ENCODE measurements at places on chromosomes 12 and 14.

DNA sequence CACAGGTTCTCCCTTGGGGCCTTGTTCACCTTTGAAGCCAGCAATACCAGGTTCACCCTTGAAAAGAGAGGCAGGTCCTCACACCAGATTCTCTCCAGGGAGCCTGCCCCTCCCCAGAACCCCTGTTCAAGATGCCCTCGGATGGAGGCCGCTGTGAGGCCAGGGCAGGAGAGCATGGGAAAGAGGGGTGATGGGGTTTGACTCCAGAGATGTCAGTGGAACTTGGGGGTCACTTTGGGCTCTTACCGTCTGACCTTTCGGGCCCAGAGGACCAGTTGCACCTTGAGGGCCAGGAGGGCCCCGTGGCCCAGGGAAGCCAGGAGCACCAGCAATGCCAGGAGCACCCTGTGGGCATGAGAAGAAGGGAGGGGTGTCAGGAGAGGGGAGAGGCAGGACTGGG lies 17.4 kb downstream of the COL2A1 start:
- DNase-seq = no peak

GRCh38 chr12:47903151-47903611 lies 1.6 kb downstream of the VDR start:
- DNase-seq = no peak

GRCh38 chr12:88052686-88053085 lies 23.5 kb upstream of the C12orf50 start:
- DNase-seq = peak; percentile 2

DNA sequence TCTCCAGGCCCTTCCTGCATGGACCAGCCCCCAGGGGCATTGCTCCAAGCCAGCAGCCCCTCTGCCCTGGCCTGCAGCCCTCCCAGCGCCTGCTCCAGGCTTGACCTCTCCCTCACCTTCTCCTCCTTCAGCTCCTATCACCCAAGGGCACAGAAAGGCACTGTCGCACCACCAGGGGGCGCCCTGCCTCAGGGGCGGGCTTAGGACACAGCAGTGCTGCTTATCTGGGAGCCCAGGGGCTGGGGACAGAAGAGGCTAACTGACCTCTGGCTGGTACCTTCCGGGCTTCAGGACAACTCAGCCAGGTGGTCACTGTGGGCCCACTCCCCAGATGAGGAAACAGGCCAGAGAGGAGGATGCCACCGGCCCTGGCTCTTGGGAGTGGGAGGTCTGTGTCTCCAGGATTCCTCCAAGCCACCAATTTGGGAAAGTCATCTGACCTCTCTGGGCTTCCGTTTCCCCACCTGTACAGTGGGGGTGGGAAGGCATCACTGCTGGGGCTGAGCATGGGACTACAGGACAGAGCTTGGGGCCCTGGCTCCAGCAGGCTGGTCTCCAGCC lies 25.3 kb upstream of the GPR132 start:
- DNase-seq = peak; percentile 61

DNA sequence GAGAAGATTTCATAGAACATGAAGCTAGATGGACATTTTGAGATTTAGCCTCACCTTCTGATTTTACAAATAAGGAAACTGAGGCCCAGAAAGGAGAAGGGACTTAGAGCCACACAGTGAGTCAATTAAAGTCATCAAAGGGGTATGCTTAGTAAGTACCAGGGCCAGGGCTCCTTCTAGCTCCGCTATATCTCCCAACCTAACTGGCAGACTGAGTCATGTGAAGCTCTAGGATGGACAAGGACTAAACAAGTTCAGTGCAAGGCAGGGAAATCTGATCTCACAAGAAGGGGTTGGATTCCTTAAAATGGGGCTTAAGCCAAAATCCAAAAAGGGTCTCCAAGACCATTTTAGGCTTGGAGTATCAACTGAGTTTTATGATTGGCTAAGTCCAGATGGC lies 215.8 kb downstream of the PHLDA1 start:
- no peak for DNase-seq

DNA sequence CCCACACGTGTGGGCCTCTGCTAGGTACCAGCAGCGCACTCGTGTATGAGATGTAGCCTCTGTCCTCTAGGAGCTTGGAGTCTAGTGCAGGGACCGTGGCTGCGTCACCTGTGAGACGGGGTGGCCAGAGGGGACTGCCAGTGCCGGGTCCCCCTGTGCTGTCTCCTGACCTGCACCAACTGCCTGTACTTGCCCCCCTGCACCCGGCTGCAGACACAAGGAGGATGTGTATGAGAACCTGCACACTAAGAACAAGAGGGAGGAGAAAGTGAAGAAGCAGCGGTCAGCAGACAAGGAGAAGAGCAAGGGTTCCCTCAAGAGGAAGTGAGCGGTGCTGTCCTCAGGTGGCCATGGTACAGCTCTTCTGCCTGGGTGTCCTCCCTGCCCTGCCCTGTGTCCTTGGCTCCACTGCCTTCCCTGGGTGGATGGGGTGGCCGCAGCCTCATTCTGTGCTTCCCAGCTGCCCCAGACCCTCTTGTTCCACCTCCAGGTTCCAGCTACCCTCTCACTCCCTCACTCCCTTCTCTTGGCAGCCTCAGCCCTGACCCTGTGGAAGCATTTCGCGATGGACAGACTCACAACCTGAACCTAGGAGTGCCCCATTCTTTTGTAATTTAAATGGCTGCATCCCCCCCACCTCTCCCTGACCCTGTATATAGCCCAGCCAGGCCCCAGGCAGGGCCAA lies 9.6 kb downstream of the PTPN6 start:
- no peak for DNase-seq

- no peak for DNase-seq
Observed at GRCh38 chr14:99062216-99062615, 209.8 kb downstream of the BCL11B start.

DNA sequence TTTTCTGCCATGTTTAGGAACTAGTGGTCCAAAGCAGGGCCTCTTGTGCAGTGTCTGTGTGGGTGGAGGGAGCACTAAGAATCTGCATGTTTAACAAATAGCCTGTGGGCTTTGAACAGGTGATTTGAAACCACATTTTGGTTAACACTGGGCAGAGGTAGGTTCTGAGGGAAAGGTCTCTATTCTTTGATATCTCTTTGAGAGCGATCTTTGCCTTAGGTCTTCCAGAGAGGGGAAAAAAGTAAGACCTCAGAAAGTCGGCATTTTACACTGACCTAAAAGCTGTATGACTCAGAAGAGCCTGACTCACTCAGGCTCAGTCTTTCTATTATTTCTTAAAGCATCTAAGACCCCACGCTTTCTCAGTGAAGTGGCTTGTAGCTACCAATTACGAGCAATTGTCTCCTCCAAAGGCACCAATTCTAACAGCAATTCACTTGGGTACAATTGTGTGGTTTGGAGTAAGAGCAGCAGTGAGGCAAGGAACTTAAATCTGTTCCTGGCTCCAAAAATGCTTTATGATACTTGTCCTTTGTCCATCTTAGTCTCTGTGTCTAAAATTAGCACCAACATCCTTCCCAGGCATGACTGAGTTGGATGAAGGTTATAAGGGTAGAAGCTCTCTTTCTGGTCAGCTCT lies 8.8 kb downstream of the EIF2B2 start:
- DNase-seq = no peak

GRCh38 chr12:102371165-102371564 lies 109.2 kb downstream of the IGF1 start:
- no peak for DNase-seq

DNA sequence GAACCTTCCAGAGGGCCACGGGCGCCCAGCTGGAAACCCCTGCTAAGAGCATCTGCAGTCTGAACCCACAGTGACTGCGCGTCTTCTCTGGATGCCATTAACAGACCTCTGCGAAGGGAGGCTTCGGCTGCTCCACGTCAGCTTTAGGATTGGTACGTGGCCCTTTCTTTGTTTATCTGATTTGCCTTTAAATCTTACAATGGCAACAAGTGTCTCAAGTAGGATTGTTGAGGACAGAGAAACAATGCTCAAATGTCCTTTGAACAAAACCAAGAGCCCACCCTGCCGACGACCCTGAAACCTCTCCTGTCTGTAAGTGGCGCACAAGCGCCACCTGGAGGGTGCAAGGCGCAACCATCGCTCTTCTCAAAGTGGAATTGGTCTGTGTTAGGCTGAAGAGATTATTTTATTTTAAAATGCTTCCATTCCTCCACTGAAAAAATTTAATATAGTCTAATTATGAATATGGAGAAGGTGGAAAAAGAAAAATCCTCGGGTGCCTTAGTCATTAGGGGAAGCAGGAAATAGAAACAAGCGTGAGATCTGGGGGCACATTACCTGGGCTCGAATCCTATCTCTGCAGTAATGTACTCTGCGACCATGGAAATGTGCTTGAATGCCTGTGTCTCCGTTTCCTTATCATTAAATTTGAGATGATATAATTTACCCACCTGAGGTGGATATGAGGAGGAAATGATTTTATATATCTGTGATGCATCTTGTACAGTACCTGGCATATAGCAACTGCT lies 82.6 kb upstream of the PTPRB start:
- no peak for DNase-seq

DNA sequence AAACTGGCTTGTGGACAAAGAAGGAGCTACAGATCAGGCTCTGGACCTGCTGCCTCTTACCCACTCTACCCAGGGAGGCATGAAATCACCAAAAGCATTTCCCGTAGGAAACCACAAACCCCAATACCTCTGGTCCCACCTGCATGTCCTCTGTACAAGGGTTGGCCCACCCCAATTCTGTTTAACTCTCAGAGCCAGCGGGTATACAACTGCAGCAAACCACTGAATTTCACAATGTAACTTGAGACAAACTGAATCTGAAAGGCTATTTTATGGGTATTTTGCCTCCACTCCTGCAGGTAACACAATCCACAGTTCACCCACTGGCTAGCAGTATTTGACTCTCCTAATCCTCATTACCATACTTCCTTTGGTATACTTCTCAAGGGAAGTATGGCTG lies 16.5 kb downstream of the SIX1 start:
- no peak for DNase-seq

DNA sequence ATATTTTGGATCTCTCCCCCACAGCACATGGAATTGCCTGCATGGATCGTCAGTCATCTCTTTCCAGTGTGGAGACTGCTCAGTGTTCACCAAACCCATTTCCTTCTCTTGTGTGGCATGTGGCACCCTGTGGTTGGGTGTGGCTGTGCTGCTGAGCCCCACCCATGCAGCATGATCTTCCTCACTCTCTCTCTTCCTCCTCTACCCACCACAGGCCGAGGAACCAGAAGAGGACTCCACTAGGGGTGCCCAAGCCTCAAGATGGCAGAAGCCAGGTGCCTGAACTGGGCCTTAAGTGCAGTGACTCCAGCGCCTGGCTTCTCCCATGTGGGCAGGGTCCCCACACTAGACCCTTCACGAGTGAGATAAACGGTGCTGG lies 66.8 kb upstream of the GPR68 start:
- no peak for DNase-seq

- no peak for DNase-seq
Observed at GRCh38 chr12:53940443-53941014, 1.9 kb downstream of the HOXC13 start.

DNA sequence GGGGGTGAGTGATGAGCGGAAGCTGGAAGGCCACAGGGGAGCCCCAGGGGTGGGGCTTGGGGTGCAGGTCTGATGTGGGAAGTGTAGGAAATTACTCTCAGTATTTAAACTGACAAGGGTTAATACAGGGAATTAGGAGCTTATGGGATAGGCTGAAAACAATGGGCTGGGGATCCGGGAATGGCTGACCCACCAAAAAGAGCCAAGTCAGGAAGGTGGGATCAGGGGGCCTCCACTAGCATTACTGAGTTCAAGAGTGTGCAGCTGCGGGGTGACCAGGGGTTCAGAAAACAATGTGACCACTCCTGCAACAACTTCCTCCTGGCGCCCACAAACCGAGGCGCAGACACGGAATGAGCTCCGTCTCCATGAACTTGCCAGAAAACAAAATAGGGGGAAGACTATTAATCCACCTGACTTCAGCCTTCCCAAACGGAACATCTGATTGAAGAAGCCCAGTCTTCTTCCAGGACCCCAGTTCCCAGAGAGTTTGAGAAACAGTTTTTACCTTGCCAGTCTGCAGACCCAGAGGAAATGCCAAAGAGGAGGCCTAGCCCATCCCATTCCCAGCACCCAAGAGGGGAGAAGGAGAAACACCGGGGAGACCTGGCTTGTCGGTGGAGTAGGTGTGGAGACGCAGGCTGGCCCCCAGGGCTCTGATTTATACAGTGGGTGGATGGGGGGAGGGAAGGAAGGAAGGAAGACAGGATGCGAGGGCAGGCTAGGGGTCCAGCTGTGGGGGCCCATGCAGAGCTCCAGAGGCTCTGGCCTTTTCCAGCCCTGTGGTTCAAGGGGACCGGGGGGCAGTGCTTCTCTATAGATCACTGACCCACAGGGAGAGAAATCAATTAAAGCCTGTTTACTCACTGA lies 16.5 kb upstream of the YY1 start:
- DNase-seq = peak; percentile 50

GRCh38 chr14:89420502-89420901 lies 3.5 kb upstream of the FOXN3 start:
- DNase-seq = no peak

DNA sequence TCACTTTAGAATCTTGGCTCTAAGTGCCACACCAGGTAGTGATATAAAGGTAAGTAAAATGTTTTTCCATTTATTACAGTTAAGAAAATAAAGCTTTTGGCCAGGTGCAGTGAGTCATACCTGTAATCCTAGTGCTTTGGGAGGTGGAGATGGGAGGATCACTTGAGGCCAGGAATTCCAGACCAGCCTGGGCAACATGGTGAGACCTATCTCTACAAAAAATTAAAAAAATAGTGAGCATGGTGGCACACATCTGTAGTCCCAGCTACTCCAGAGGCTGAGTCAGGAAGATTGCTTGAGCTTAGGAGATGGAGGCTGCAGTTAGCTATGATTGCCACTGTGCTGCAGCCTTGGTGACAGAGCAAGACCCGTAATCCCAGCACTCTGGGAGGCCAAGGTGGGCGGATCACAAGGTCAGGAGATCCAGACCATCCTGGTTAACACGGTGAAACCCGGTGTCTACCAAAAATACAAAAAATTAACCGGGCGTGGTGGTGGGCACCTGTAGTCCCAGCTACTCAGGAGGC lies 5.0 kb downstream of the FANCM start:
- no peak for DNase-seq

DNA sequence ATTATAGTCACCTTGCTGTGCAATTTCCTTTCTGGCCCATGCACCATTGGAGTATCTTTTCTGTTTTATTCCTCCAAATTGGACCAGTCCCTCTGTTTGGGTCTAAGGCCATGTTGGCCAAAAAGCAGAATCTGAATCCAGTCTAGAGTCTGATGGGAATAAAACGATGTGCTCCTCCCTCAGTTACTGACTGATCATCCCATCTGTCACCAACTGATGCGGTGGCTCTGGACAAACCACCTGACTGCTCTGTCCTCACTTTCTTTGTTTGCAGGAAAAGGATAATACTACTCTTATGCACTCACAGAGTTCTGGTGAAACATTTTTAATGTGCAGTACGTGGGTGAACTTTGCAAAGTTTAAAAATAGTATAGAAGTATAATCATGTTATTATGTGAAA lies 120.2 kb upstream of the HIF1A start:
- DNase-seq = no peak
